NCI-H2029 (cell line): ENCODE measurements at places on chromosomes 11 and 22.

GRCh38 chr11:86519064-86519911, 144.6 kb downstream of the CCDC81 start:
- no peak for DNase-seq

DNA sequence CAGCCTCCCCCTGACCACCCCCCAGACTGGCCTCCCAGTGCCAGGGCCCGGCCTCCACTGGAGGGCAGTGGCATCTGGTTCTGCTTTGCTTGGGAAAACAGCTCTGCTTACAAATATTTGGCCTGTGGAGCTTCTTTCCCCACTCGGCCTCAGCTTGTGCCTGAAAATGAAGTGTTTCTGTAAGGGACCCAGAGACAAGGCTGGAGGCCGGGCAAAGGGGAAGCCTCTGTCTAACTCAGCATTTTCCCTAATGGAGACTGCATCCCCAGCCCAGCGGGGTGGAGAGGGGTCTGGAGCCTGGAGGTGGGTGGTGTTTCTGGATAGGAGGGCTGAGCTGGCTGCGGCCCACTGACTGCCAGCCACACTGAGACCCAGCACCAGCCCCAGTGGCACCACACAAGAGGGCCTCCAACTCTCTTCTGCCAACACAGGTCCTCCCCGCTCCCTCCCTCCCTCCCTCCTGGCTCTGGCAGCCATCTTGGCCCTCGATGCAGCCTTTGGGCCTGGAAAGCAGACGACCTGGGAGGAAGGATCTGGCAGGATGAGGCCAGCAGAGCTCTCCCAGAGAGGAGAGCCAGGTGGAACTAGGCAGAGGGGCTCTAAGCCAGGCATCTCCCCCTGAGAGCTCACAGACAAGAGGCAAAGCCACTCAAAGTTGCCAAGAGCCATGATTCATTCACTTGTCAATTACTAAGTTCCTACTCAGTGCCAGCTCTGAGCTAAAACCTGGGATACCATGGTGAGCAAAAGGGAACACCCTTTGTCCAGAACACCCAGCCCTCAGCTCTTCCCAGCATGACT, 77.1 kb upstream of the CD82 start:
- DNase-seq, result no peak

DNA sequence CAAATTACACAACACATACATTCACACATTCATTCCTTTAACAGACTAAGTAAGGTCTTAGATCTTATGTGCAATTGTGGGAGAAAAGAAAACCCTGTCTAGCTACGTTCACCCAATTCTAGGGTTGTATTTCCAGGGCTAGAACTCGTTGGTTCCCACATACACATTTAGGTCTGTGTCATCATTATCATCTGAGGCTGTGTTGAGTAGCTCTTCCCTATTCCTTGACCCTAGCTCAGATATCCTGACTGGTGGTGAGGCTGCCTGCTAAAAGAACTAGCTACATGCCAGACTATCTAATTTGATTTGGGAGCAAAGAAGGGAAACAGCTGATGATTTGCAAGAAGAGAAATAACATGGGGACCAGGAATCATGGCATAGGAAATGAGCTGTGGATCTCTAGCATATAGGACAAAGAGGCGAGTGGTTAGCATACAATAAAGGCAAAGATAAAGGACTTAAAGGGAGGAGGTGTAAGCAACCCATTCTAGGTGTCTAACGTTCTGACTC, 27.5 kb upstream of the OR10G7 start:
- no peak for DNase-seq

GRCh38 chr22:22487869-22488597, 20.5 kb downstream of the ZNF280B start:
- DNase-seq, result no peak

DNA sequence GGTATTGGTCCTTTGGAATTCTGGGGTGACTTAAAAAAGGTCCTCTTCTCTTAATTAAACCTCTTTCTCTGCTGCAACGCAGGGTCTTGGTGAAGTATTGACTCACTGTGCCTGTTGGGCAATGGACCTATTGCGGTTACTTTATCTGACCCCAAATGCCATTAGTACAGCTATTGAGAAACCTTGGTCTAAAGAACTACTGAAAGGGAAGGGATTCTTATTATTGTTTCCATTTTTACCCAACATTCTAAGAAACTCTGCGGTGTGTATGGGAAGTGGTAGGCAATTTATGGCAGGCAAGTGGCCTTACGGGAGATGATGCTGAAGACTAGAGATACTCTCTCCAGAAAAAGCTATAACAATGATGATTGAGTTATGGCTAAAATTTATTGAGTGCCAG, 12.5 kb downstream of the SLC6A5 start:
- no peak for DNase-seq

- no peak for DNase-seq
Observed at GRCh38 chr11:78290293-78291176, 101.8 kb downstream of the USP35 start.

DNA sequence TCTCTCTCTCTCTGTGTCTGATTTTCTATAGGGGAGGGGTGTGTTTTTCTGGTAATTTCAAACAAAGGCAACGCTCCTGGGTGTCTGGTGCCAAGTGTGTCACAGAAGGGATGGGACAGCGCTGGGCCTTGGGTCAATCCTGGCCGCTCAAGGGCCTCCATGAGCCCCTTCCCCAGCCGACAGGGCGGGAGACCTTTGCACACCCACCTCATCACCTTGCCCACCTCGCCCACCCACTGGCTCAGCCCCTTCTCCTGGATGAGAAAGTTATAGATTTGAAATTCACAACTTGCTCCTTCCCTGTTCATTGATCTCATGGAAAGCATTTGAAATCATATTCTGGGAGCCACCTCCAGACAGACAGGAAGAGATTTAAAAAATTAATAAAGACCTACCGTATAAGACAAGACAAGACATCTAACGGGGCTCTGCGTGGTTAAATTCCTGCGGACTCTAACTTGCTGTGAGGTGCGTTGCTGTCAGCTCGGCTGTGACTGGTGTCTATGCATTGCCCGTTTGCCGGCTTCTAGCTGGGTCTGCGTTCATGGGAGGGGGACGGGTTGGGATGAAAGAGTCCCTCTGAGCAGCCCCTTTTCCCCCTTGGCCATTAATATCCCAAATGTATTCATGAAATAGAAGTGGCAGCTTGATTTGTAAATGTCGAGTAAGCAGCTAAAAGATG, 27.0 kb downstream of the MPPED1 start:
- no peak for DNase-seq

GRCh38 chr11:76578654-76579055, 91.9 kb downstream of the LRRC32 start:
- DNase-seq, result no peak

- no peak for DNase-seq
Observed at GRCh38 chr11:71940561-71941219, 11.8 kb downstream of the RNF121 start.

- DNase-seq, result no peak
Observed at GRCh38 chr11:45518833-45519535, 146.4 kb downstream of the CHST1 start.

GRCh38 chr11:75174781-75175370, 24.0 kb downstream of the SLCO2B1 start:
- DNase-seq, result no peak

- DNase-seq, result no peak
Observed at GRCh38 chr11:95708681-95709080, 80.9 kb downstream of the FAM76B start.

- peak; percentile 40 for DNase-seq
Observed at GRCh38 chr11:11263238-11264005, 89.6 kb downstream of the CSNK2A3 start.

DNA sequence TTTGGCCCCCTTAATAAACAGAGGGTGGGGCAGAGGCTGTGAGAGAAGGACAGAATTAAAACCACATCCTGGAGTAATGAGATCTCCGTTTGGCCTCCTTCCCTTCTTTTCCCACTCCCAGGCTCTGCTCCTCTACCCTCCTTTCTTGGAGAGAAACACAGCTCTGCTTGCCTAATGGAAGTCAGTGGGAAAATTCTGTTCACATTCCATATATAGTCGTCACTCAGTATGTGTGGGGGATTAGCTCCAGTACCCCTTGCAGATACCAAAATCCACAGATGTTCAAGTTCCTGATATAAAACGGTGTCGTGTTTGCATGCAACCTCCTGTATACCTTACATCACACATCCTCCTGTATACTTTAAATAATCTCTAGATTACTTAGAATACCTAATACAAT, 37.6 kb upstream of the THY1 start:
- DNase-seq, result no peak

GRCh38 chr11:45282081-45282480, 4.1 kb downstream of the SYT13 start:
- DNase-seq, result no peak

- DNase-seq, result no peak
Observed at GRCh38 chr22:47372111-47372581, 609.7 kb downstream of the TBC1D22A start.

DNA sequence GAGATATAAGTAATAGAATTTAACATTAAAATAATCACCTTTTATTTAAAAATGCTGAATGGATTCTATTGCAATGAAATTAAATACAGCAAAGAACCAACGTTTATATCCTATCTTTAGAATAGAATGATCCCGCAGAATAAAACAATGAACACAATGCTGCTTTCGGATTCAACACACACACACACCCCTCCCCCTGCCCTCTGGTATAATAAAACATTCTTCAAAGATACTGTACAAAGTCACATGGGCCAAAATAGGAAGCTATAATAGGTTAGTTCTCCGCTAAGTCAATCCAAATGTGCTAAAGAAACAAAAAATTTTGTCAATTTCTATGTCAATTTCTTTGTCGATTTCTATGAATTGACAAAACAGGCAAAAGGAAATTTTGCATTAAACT, 47.1 kb downstream of the TMEM123 start:
- no peak for DNase-seq

GRCh38 chr11:45017329-45017728, 66.6 kb upstream of the TP53I11 start:
- DNase-seq, result no peak

DNA sequence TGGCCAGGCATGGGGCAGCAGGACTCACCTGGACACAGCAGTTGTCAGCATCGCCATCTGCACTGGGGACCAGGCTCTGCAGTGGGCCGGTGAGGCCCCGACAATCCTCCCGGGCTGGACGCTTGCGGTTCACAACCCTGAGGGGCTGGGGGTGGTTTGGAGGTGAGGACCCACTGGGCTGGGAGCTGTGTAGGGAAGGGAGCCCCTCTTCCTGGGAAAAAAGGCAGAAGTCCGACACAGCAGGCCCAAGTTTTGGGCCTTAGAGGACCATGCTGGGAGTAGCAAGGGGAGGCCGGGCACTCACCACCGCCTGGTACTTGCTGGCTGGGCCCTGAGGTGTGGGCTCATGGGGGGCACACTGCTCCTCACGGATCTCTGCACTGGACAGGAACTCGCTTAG, 39.8 kb upstream of the KCNJ11 start:
- no peak for DNase-seq

DNA sequence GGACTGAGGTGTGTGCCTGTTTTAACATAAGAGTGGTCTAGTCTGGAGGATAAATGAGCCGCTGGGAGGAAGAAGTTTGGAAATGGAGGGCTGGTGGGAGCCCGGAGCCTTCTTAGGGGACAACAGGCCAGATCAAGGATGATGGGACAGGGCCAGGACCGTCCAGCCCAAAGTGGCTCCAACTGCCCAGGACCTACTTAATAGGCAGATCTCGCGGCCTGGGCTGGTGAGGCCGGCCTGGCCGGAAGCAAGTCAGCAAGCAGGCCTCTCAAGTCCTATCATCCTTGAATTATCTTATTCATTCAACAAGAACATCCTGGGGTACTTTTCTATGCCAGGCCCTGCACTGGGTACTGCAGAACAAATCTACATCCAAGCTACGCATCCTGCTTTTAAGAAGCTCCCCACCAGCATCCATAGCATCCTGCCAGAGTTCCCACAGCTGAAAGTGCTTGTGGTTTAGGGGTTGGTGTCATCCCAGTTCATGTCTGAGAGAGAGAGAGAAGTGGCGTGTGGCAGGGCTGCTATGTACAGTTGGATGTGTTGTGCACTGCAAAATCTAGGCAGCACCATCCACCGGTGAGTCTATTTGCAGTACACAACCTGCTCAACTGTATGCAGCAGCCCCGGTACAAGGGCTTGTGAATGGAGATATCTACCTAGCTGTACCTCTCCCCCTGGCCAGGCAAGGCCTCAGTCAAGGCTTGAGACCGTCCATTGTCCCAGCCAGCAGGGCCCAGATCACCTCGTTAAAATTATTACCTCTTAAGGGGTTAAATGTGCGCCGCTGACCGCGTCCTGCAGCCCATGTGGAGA, 82.1 kb downstream of the FBLN1 start:
- DNase-seq, result no peak

DNA sequence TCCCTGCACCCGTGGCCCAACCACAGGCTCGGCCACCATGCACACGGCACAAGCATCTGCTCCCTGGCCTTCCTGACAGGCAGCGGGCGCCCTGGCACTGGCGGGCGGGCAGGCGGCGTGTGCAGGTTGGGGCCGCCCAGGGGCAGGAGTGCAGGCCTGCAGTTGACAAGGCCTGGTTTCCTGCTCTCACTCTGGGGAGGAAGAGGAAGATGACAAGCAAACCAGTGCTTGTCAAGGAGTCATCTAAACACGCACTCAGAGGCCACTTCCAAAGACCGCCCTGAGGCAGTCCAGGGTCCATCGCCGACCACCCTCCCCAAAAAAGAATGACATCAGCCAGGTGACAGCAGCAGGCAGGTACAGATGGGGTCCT, 65.3 kb upstream of the LINC01488 start:
- no peak for DNase-seq

DNA sequence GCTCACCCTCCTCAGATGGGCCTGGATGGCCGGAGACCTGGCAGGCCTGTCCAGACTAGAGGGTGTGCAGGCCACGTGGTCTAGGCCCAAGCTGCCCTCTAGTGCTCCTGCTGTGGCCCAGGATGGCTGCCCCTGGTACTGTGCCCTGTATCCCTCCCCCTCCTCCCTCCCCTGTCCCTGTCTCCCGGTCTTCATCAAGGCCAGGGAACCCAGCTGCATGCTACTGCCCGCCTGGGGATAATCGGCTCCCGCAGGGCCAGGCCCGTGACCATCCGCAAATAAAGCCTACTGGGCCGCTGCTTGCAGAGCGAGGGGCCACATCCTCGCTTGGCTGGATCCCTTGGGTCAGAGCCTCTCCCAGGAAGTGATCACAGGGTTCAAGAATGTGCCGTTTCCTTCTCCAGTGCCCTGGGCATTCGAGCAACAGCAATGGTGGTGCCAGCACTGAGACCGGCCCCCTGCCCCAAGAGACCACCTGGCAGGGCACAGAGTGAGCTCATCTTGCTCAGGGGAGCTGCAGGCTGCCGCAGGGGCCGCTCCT, 51.1 kb downstream of the WNT7B start:
- no peak for DNase-seq

DNA sequence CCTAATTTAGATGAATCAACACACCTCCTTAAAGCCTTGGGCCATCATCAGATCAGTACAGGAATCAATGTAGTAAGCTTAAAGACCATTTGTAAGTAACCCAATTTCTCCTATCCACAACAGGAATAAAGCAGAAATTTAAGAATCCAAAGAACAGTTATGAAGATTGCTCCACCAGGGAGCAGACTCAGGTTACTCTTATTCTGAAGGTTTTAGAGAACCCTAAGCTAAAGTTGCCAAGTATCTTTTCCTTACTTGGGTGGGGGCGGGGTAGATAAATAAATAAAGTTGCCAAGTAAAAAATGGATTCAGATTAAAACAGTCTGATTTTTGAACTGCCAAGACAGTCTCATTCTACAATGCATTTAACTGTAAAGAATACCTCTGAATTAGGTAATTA, 18.1 kb downstream of the CKAP5 start:
- DNase-seq, result no peak

- DNase-seq, result no peak
Observed at GRCh38 chr11:31795706-31796498, 15.2 kb downstream of the PAX6 start.
